ENCODE measurements at places on chromosomes 2 and 18.

DNA sequence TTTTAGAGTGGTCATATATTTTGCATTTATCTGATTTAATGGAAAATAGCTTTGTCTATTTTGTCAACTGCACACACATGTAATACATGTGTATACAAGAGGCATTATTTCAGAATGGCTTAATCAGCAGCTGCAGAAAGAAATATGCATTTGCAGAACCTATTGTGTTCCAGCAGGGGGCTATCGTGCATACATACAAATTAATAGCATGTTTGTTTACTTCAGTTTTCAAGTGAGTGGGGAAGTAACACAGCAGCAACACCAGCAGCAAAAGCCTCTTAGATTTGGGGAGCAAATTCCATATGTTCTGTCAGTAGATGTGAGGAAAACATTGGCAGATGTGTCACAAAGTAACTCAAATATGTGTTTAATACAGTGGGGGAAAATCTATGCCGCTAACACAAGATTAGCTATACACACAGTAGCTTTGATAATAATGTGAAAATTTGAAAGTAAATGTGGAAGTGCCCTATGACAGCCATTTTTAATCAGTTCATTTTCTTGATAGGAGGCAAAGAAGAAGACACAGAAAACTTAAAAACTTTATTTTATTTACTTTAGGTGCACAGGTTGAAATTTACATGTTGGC lies 218.1 kb downstream of the WDR7 start:
- DNase-seq, result no peak

- no peak for DNase-seq
These were observed 2.9 kb upstream of the ME2 start for GRCh38 chr18:50875966-50876536.

- DNase-seq, result no peak
These were observed 81.7 kb downstream of the COL4A4 start for GRCh38 chr2:227082286-227082685.

DNA sequence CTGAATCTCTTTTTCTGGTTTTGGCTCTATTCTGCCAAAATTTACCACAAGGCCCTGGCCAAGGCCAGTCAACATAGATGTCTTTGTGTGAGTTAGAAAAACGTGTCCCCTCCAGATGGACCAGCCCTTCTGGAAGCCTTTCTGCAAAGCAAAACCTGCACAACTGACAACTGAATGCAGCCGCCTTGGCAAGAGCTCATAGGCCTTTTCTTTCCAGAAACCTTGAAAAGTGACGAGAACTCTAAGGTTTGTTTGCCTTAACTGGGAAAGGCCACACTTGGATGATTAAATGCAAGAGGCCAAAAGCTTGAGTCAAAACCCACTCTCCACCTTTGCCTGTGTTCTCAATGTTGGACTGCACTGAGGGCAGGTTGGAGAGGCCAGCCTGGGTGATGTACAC lies 103.9 kb downstream of the COLEC12 start:
- no peak for DNase-seq

GRCh38 chr2:10036095-10036884 lies 7.1 kb upstream of the KLF11 start:
- DNase-seq, result peak; percentile 48

GRCh38 chr2:43484323-43484930 lies 111.4 kb downstream of the THADA start:
- no peak for DNase-seq

- DNase-seq, result no peak
These were observed 242.1 kb downstream of the DYSF start for GRCh38 chr2:71695235-71696120.

- no peak for DNase-seq
These were observed 92.5 kb downstream of the PRPF40A start for GRCh38 chr2:152624805-152625204.

GRCh38 chr18:75533950-75534349 lies 106.4 kb upstream of the SMIM21 start:
- DNase-seq, result no peak

DNA sequence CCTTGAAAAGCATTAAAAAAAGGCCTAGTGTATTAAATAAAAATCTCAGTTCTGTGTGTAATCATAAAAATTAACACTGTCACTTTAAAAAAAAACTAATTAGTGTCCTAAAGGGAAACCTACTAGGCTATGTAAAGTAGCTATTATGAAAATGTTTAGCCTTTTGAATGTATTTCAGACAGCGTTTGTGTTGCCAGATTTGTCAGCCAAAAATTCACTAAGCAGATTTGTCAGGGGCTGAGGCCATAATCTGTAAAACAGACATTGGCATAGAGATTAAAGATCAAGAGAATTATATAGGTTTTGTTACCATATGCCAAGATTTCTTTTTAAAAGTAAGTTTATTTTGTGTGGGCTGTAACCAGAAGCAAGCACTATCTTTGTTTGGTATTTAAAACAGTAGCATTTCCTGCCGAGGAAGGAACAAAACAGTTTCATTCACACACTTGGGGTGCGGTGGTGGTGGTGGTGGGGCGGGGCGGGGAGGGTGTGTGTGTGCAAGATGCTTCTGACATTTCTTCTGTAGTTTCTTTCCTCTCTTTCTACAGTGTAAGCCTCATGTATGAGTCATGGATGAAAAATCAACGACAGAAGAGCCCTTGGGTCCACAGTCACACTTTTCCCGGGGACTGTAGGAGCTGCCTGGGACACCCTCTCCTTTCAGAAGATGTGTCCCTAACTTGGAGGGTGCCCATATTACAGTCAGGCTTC lies 328.5 kb upstream of the FANCL start:
- DNase-seq, result no peak

- DNase-seq, result no peak
These were observed 29.2 kb upstream of the HPCAL1 start for GRCh38 chr2:10273215-10274175.

- DNase-seq, result no peak
These were observed 88.0 kb downstream of the COMMD1 start for GRCh38 chr2:61993422-61994024.

DNA sequence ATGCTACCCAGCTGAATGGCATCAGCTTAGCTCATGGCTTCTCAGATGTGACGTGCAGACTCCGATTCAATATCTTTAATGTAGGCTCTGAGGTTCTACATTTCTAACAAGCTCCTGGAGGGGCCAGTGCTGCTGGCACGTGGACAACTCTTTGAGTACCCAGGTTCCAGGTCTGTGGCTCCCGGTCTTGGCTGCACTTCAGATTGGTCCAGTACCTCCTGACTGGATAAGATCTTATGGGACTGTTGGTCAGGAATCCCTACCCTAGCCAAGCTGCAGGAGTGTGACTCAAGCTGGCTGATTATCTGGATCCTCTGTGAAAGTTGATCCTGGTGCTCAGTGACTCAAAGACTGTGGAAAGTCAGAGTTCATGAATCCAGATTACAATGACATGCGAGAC lies 222.1 kb downstream of the ANKRD30B start:
- no peak for DNase-seq

- no peak for DNase-seq
These were observed 5.2 kb downstream of the EML6 start for GRCh38 chr2:54728669-54729120.

DNA sequence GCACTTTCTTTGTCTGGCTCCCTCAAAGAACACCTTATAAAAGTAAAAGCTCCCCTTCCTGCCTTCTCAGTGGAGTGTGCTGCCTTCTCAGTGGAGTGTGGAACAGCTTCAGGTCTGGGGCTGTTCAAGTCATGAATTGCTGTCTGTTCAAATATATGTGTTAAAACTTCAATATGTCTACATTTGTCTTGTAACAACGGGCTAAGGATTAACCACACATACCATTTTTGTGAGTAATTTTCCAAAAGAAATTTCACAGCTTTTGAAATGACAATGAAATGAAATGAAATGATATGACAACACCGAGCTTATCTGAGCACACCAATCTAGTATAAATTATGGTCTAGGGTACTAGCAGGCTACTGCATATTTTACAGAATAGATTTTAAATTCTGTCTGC lies 42.9 kb downstream of the CABYR start:
- DNase-seq, result no peak

GRCh38 chr18:48290162-48290926 lies 118.8 kb downstream of the ZBTB7C start:
- DNase-seq, result no peak

GRCh38 chr18:22691946-22692710 lies 241.0 kb upstream of the RBBP8 start:
- DNase-seq, result no peak

GRCh38 chr2:230914886-230915285 lies 10.2 kb downstream of the GPR55 start:
- DNase-seq, result no peak

DNA sequence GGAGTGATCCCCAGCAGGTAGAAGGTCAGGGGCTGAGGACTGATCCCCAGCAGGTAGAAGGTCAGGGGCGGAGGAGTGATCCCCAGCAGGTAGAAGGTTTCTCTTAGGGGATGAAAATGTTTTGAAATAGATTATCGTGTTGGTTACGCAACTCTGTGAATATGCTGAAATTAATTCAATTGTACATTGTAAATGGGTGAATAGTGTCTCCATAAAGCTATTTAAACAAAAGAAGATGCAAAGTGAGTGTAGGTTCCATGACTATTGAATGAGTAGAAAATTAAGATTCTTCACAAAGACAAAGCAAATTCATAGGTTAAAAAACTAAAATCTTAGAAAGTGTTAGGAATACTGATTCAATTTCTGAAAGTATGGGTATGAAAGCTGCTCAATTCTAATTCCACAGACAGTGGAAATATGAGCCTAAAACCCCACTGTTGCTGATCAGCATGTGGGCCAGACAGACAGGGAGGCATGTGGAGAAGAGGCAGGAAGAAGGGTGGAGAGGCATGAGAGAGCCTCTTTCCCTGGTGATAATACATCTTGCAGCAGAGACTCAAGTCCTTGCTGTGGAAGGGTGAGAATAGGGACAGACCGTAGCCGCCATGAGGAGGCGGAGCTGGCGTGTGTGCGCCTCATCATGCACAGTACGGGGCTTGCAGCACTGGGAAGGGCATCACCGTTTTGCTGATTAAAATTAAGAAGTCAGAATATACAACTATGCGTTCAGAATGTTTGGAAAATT lies 85.9 kb upstream of the NFATC1 start:
- DNase-seq, result no peak
